ENCODE measurements at places on chromosomes 7 and 10.
A peak's percentile ranks its signal among the peaks of the same experiment; 100 is the strongest.

- no peak for DNase-seq
Measured at GRCh38 chr10:5274795-5275194, 78.2 kb downstream of the AKR1C4 start.

- DNase-seq, result no peak
Measured at GRCh38 chr7:150904011-150904909, 51.9 kb downstream of the AOC1 start.

- no peak for DNase-seq
Measured at GRCh38 chr7:85749696-85750453, 563.0 kb upstream of the SEMA3D start.

- DNase-seq, result peak; percentile 92
Measured at GRCh38 chr7:135714534-135715009, 13.4 kb downstream of the SLC13A4 start.
